Activated CD4-positive, alpha-beta T cell treated with anti-CD3 and anti-CD28 coated beads for 48 hours (primary cell): ENCODE measurements at places on chromosomes 7 and 10.

DNA sequence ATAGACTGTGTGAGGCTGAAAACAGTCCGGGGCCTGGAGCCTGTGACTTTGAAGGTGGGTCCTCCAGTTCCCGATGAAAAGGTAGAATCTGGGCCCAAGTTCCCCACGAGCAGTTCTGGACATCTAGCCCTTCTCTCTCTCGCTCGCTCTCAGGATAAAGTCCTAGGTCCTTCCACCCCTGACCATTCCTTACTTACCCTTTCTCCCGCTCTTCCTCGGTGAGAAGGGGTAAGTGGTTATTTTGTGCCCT is 713 bp downstream of the IMMP2L start:
- peak; percentile 9 for DNase-seq

GRCh38 chr10:106450966-106451365 is 713.5 kb downstream of the SORCS1 start:
- DNase-seq = no peak

GRCh38 chr10:6788231-6788630 is 208.2 kb upstream of the PRKCQ start:
- DNase-seq = no peak

DNA sequence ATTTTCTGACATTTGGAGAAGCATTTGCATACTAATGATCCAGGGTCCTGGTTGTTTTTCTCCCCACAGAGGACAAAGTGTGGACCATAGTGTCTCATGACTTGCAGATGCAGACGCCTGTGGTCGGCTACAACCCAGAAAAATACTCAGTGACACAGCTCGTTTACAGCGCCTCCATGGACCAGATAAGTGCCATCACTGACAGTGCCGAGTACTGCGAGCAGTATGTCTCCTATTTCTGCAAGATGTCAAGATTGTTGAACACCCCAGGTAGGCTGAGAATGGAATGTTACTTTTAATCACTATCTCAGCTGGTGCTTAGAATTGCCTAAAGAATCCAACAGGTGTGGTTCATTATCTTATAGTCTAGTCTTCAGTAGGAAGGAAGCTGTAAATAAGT is 951.5 kb upstream of the C7orf33 start:
- DNase-seq = no peak

DNA sequence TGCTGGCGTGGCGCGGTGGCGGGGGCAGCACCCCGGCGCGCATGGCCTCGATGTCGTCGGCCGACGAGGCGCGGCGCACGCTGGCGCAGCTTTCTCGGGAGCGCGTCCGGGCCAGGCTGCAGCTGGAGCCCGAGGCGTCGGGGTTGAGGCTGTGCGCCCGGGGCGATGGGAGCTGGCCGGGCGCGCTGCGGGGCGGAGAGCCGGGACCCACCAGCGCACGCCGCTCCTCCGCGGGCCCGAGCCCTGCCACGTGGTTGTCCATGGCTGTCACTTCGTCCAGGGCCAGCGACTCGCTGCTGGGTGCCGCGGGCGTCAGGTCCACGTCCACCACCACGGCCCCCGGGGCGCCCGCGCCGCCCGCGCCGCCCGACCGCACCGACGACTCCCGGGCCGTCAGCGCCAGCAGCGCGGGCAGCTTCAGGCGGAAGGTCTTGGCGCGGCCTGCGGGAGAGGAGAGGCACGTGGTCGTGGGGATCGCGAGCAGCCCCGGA is 20.0 kb downstream of the KCNH2 start:
- no peak for DNase-seq

DNA sequence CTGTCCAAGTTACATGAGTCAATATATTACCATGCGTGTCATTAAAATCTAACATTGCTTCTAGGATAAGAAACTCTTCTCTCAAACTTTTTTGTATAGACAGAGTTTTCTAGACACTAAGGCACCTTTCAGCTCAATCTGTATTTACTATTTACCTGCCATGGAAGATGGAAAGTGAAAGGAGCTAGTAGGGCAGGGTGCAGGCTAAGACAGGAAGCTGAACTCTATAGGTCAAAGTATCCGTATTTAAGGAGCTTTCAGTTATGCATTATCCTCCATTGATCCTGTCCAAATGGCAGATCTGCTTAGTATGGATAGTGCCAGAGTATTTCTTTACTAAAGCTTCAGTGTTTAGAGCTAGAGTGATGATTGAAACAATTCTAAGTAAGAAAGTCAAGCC is 612.8 kb downstream of the IPMK start:
- no peak for DNase-seq

DNA sequence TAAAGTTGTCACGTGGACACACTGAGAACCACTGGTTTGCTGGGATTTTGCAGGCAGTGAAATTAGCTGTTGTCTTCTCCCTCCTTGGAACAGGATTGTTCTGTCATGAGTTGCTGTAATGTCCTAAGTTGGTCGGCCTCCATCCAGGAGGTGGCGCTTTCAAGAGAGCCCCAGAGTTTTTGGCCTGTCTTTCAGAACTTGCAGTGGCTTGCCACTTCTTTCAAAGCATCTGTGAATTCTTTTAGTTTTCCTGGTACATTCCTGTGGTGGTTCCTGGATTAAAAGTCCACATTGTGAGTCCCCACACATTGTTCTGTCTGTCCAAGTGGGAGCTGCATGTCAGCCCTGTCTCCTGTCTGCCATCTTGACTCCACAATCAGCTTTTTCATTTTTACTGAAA is 133.8 kb downstream of the PON1 start:
- DNase-seq = peak; percentile 7

DNA sequence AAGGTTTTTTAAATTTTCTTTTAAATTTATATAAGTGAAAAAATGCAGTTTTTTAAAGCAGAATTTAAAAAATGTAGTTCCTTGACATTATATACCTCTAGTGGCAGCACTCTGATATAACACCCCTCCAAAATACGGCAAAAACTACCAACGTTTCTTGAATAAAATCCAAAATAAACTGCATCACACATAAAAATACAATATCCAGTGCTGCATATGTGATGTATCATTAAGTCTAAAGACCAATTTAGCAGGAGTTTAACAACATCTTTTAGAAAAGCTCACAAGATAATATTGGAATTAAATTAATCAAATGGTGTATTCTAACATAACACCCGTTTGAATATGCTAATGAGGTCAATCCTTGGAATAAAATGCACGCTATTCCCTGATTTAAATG is 1.4 kb downstream of the TCERG1L start:
- no peak for DNase-seq

DNA sequence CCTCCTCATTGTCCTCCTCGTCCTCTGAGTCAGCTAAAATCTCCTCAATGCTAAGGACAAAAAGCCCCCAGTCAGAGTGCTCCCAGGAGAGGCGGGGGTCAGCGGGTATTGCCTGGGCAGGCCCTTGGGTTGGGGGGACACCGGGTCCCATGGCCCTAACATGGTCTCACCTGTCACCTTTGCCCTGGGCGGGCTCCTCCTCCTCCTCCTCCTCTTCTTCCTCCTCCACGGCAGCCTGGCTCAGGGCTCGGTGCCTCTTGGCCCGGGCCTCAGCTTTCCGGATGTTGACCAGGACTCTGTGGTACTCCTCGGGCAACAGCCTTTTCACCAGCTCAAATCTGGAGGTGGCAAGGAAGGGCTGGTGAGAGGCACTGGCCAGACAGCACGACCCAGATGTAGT is 32.0 kb upstream of the FRAT2 start:
- DNase-seq = no peak

DNA sequence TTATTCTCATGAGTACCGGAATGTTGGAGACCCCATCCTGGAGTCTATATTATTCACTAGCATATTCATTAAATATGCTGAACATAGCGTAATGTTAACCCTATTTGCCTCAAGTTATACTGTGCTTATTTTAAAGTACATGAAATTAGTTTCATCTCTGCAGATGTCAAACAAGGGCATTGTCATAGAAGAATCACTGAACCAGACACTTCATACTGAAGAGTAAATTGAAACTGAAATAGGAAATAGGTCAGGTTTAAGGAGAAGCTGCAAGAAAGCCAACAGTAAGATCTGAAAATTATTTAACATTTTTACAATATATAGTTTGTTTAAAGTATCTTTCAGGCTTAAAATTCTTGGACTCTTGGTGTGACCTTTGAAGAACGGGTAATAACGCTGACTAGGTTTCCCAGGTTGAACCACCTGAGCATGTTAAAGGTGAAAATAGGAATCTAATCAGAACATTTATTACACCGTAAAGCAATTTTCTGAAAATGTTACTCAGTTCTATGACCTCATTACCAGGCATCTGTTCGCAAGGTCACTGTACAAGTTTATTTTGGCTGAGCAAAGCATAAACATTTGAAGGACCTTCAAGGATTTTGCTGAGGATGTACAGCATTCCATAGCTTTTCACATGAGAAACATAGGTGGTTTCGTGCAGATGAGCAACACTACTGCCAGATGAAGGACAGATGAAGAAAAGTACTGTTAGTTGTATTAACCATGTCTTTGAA is 82.7 kb downstream of the REEP3 start:
- DNase-seq = no peak

GRCh38 chr10:23196915-23197314 is 4.8 kb downstream of the PTF1A start:
- DNase-seq = no peak

- no peak for DNase-seq
Measured at GRCh38 chr7:130901209-130901783, 167.3 kb upstream of the KLF14 start.

DNA sequence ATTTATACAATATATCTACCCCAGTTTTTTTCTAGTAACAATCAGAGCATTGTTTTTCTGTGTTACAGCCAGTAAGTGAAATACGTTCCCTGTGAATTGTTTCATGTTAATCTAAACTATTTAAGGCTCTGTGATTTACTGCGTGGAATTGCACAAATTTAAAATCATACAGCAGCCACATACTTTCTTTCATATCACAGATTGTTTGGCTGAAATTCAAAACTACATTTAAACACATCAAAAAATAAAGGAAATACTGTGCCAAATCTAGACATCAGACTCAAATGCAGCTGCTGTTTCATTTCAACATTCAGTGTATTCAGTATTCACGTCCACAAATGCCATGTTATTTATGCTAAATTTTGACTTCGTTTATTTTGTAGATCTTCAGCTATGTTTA is 242.6 kb upstream of the HGF start:
- DNase-seq = no peak

- no peak for DNase-seq
Measured at GRCh38 chr10:14180911-14181566, 149.7 kb downstream of the FRMD4A start.

GRCh38 chr10:44697116-44697515 is 214.0 kb upstream of the TMEM72 start:
- DNase-seq = no peak

DNA sequence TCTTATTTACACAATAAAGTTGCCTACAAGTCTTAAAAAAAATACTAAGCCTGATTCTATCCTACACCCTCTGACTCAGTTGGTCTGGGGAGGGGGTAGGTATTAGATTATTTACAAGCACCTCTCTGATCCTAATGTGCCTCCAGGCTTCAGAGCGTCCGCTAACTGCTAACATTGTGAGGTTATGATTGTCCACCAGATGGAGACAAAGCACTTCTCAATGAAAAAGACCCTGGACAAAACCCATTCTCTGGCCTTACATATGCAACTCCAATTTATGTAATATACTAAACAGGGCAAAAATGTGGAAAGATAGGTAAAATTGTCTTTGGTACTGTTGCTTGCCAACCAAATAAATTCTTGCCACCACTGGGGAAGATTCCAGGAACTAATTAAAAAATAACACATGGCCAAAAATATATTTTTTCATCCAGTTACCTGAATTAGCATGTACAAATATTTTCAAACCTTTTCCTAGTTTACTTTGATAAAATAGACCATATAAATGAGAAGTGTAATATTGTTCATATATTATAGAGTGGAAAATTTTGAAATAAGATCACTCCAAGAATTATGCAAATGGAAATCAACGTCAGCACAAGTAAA is 92.4 kb downstream of the KIF20B start:
- DNase-seq = peak; percentile 20

- no peak for DNase-seq
Measured at GRCh38 chr7:98289333-98289875, 7.9 kb downstream of the BRI3 start.

DNA sequence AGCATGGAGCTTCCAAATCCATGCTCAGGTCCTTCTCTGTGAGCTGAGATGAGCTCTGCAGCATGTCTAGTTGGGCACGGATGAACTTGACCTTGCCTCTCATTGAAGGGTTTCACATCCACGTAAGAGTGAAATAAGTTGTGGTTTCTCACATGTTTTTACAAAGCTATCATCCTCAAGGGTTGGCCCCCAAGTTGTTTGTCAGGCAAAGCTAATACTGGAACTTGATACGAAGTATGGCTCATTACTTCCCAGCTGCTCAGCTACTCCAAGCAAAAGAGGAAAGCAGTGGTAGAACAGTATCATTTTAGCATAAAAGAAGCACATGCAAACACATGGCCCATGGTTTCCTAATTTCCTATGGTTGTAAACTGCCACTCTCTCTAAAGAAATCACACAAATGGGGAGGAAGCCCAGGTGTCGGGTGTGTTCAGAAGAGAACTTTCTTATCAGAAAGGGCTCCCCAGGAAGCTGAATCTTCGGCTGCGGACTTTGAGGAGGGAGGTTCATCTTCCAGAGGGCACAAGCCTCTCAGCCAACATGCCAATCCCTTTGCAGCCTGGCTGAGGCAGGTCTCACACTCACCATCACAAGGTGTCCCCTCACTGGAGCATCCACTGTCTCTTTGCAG is 45.3 kb downstream of the PDLIM1 start:
- no peak for DNase-seq

DNA sequence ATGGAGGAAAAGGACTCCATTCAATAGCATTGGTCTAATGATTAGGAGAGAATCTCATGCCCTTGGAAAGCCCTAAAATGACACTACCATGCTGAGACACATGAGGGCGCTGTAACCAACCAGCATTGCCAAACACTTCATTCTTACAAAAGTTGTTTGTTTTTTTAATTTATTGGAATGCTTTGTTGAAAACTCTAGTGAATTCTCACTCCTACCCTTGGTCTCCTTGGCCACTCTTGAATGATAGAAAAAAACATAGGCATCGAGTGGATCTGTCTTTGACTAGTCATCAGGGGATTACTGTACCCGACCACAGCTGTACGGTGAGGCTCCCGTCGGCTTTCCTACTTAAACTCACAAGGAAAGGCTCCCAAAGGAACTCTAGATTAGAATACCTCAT is 29.3 kb upstream of the ADD3 start:
- DNase-seq = peak; percentile 78

DNA sequence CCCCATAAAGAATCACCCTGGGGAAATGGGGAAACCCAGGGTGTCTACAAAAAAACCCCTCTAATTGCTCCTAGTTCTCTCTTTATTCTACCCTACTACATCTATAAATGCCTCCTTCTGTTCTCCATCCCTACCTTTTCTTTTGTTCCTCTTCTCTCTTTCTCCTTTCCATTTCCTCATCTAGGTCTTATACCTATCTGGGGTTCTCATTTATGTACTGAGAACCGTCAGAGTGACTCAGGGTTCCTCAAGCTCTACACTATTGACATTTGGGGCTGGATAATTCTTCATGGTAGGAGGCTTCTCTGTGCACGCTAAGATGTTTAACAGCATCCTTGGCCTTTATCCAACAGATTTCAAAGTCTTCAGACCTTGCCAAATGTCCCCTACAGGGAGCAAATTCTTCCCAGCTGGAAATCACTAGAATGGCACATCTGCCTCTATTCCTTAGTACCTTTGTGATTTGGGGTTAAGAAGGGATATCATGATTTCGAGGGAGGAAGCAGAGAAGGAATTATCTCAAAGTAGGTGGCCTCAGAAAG is 137.4 kb upstream of the PTN start:
- DNase-seq = no peak

- peak; percentile 36 for DNase-seq
Measured at GRCh38 chr10:102776779-102777456, 33.2 kb downstream of the WBP1L start.
